ENCODE measurements at places on chromosomes 7 and 10.
A peak's percentile ranks its signal among the peaks of the same experiment; 100 is the strongest.

DNA sequence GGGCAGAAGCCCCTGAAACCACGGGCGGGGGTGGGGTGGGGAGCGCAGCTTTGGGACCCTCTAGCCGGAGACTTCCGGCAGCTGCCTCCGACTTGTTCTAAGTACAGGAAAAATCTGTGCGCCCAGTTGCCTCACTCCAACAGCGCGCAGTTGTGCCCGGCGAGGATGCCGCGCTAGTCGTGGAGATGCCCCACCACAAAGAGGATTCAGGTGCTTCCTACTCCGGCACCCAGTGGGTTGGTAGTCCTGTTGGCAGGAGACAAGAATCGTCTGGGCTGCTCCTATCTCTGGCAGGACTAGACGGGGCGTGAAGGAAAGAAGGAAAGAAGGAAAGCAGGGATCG, 465 bp upstream of the NPY start:
- peak; percentile 61 for DNase-seq

DNA sequence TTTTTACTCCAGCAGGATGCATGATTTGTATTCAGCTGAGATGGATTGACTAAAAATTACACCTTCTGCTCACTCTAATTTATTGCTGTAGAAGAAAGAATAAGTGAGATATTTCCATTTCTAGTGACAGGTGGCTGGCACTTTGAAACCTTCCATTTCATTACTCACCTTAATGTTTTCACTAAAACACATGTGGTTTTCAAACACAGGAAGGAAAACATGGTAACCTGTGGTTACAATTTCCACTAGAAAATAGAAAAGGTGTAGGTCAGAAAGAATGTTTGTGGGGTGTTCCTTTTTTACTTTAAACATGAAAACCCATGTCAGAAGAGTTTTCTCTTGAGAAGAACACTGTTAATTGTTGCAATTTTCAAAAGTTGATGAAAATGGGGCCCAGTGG, 12.0 kb upstream of the PRKCQ start:
- DNase-seq, result no peak

DNA sequence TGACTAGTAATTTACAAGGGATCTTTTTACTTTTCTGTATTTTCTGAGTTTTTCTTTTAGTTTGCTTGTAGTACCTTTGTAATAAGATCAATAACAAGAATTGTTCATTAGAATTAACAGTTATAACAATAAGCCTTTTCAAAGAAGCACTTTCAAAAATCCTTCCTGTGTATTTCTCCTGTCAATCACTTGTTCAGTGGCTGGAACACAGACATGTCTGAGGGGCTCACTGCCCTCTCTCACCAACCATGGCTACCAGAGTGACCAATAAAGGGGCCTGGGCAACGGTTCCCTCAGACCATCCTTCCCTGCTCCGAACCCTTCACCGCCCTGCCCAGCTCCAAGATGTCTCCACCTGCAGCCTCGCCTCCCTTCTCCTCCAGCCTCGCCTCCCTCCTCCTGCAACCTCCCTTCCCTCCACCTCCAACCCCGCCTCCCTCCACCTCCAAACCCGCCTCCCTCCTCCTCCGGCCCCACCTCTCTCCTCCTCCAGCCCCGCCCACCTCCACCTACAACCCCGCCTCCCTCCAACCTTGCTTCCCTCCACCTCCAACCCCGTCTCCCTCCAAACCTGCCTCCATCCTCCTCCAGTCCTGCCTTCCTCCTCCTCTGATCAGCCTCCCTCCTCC, 353.4 kb downstream of the TNS3 start:
- peak; percentile 60 for DNase-seq

DNA sequence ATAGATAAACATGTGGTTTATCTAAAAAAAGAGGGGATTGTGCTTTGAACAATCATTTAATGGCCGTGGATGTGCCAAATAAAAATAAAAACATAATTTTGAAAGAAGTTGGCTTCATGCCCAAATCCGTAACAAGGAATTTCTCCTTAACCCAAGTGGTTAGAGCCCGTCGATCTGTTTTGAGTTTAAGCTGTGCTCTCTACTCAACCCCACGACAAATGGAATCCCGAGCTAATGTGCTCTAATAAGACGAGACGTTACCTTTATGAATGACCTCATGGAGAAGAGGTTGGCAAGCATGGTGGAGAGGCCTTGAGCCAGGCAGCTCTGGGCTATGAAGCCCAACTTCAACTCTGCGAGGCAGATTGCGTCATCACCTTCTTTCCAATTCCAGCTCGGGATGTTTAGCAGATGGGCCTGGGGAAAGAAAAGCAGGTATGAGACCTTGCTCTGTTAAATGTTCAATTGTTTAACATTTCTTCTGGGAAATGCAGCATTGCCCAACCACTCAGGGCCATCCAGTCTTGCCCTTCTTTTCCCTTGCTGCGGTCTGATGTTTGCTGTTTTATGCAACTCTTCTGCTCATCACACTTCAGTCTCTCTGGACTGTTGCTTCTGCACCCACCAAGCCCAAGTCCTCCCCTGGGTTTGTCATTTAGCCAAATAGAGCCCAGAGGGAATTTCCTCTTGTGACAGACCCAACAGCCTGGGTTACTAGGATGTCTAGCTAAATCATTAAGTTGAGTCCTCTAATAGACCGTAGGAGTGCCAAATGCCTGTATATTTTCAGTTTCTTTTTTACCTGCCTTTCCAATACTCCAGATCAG, 564.6 kb downstream of the KCNMA1 start:
- no peak for DNase-seq
